ENCODE measurements at places on chromosomes 2 and 18. TPM values are rescaled to one million over a fixed set of nuclear protein-coding genes. Genes with fewer than 3 reads are reported as not detected.
A peak's percentile ranks its signal among the peaks of the same experiment; 100 is the strongest.

QPCT gene
- total RNA-seq = 6.6 TPM

DYSF gene
- 0.82 TPM for total RNA-seq

DNA sequence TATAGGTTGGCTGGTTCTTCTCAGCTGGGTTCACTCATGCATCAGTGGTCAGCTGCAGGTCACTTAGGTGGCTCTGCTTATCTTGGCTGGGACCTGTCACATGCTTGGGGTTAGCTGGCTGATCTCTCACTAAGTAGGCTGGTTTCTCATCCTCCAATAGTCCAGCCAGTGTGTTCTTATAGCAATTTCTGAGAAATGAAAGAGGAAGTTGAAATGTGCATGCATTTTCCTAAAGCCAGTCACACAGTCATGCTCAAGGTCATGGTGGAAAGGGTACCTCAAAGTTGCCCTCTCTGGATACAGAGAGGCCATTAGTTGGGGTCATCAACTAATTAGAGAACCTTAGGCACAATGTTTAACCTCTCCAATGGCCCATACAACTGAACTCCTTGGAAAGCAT lies 64.4 kb downstream of the KLHL29 start:
- no peak for DNase-seq

DNA sequence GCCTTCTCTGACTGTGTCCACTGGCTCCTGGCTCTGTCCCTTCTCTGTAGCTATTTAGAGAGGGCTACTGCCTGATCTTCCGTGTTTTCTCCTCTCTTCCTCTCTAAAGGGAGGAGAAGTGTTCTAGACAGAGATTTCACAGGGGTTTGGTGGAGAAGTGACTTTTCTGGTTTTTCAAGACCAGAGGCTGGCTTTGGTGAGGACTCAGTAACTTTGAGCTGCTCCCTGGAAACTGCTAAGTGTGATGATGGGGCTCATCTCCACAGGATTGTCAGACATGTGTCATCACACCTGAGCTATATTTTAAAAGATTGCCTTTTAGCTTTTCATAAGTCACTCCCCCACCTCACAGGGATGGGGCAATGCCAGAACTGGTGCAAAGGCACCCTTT lies 6.2 kb downstream of the MAL start:
- DNase-seq = peak; percentile 52

SERPINB7 gene
- total RNA-seq = 190 TPM
